PC-3 (cell line): ENCODE measurements at places on chromosomes 3 and 15.

- DNase-seq = no peak
These were observed 710.3 kb downstream of the PDCD6IP start for GRCh38 chr3:34508732-34509131.

DNA sequence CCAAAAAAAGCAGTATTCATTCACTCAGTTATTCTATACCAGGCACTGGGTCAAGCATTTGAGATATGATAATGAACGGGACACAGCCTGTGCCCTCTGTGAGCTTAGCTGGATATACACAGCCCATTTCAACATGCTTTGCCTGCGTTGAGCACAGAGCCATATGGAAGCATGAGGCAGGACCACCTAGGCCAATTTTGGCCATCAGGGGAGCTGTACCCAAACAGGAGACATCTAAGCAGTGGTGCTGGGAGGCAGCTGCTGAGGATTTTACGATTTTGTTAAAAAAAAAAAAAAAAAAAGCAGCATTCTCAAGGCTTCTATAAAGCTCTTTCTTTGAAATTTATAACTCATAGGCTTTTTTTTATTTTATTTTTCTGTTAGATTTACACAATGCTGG, 87.2 kb upstream of the SLC2A2 start:
- DNase-seq = no peak

- DNase-seq = no peak
These were observed 6.6 kb downstream of the PARL start for GRCh38 chr3:183878071-183878470.

- no peak for DNase-seq
These were observed 185.9 kb downstream of the MEGF11 start for GRCh38 chr15:66067687-66068086.

GRCh38 chr3:154023148-154023547, 98.0 kb upstream of the ARHGEF26 start:
- DNase-seq = no peak

DNA sequence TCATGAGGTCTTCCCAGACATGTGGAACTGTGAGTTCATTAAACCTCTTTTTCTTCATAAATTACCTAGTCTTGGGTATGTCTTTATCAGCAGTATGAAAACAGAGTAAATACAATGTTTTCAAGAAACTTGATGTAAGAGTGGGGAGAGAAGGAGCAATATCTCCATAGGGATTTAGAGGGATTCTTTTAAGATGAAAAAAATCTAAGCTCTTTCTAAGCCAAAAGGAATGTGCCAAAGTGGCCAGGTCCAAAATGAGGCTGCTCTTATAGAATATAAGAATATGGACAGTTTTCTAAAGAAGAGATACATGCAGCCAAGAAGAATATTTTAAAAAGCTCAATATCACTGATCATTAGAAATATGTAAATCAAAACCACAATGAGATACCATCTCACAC, 23.9 kb upstream of the RYK start:
- no peak for DNase-seq
